ENCODE measurements at places on chromosomes 5 and 9.

DNA sequence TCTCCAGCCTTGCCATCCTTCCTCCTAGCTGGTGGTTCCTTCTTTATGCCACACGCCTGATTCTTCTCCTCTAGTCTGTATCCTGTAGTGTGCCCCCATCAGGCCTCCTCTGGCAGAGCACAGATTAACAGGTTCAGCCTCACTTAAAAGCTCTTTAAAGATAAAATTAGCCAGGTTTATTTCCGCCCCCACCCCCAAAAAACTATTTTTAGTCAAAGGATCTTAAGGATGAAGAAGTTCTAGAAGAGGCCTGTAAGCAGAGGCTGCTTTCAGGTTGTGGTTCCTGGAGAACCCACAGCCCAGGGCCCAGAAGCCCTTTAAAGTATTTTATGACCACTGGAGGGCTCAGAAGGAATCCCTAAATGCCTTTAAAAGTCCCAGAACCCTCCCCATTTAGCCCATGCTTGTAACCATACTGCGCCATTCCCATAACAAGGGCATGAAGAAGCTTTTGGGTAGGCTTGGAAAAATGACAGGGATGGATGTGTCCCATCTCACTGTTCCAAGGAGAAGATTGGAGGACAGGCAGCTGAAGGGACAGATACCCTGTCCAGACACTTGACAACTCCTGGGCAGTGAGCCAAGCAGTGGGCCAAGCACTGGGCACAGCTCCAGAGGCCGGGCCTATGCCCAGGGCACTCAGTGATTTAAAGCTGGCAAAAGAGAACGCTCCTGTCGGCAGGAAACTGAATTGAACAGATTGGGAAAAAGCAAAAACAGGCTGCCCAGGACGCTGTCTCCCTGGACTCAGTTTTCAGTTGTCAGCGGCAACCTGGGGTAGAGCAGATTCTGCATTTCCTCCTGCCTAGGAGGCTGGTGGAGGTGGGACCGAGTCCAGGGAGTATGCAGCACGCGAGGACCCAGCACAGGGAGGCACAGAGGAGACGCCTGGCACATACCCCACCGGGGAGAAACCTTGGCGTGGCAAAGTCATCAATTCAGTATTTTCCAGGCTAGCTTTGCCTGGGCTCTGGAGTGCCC is 106.3 kb upstream of the SSBP2 start:
- DNase-seq = no peak

DNA sequence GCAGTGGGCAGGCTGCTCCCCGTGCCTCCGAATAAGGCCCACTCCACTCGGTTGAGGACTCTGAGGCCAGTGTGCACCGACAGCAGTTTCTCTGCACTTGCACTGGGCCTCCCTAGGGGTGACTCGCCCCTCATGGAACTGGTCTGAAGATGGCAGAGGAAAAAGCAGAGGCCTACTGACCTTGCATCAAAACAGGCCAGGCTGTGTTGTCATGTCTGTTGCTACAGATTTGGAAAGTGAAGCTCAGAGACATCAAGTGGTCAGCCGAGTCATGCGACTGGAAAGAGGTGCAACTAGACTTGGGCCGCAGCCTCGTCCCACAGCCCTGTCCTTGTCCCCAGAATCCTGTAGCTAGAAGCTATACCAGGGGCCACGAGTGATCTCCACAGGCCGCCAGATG is 78.3 kb downstream of the DCP2 start:
- DNase-seq = no peak

DNA sequence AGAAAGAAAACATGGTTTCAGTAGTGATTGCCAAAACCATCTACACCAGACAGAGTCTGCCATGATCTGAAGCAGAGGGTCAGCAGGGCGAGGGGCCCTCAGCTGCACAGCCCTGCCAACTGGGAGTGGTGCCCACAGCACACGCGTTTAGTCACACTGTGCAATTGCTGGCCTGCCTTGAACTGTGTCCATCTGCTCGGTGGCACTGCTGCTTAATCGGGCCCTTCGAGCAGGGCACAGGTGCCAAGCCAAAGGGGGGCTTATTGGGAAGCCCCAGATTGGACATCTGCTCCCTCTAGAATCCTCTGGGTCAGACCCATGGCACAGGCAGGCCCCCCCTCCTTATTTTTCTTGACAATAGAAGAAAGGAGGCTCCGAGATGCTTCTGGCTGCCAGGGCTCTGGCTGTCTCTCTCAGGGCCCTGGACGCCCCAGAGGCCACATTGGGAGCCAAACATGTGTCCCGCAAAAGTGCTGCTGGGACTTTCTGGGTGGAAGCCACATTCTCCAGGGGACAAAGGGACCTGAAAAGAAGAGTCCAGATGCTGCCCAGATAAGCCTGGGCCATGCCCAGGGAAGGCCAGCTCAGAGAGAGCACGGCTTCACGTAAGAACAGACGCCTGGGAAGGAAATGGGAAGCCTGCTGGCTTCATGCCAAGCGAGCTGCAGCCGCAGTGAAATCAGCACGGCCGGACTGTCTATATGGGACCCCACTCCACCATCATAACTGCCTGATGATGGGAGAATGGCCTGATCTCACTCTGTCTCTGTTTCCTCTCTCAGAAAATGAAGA is 349.2 kb downstream of the GADD45G start:
- no peak for DNase-seq

- no peak for DNase-seq
Measured at GRCh38 chr9:94864196-94864595, 137.7 kb downstream of the AOPEP start.

- no peak for DNase-seq
Measured at GRCh38 chr9:522658-523057, 308.0 kb downstream of the DOCK8 start.

- DNase-seq = no peak
Measured at GRCh38 chr9:92004045-92004392, 54.0 kb upstream of the ROR2 start.

DNA sequence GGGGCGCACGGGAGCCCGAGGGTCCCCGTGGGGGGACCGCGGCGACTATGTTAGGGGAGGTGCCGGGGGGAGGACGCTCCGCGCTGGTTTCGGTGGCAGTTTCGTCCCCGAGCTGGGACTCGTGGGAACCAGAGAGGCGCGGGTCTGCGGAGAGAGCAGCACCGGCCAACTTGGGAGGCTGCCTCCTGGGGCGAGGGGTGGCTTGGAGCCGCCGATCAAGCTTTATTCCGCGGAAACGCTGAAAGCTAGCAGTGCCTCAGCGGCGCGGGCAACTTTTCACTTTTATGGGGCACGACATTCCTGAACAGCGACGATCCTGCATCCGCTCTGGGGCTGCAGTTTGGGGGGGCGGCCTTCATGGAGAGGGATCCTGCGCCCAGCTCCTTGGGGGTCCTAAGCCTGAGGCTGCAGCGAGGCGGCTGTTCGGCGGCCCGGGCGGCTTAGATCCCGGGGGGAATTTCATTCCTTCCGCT is 369 bp downstream of the OCLN start:
- no peak for DNase-seq

All from GOT3 (cell line).